ENCODE measurements at places on chromosomes 6 and 20. TPM values are rescaled to one million over a fixed set of nuclear protein-coding genes. Genes with fewer than 3 reads are reported as not detected.

The EFCAB8 gene
- under 0.01 TPM for total RNA-seq

The TMEM200A gene
- 44.2 TPM for total RNA-seq

The RPS10 gene
- 1,649 TPM for total RNA-seq

The FABP7 gene
- not detected for total RNA-seq

The RAET1G gene
- total RNA-seq, result 3.3 TPM

The KCNG1 gene
- total RNA-seq, result 26.5 TPM

The TMEM14A gene
- total RNA-seq, result 27.5 TPM

The BPI gene
- not detected for total RNA-seq

The VARS2 gene
- total RNA-seq, result 13.1 TPM

Data from fibroblast of lung (primary cell).